ENCODE measurements at places on chromosomes 7 and 10. TPM values are rescaled to one million over a fixed set of nuclear protein-coding genes. Genes with fewer than 3 reads are reported as not detected.

SPACDR gene
- not detected for total RNA-seq

GSTO2 gene
- 18.0 TPM for total RNA-seq

AMZ1 gene
- 0.12 TPM for total RNA-seq

DNA sequence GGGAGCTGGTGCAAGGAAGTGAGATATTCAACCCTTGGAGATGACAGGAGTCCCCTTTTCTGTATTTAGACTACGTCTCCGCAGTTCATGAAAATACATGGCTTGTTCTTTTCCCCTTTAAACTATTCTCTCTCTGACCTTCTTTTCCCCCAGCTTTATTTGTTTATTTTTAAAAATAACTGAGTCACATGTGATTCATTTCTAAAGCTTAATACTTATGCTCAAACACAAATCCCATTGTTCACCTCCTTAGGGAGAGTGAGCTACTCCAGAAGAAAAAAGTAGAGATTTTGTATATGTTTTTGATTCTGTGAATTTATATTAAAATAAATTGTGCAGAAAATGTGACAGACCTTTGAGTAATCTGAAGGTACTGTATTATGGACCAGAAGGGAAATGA is 35.9 kb upstream of the FZD1 start:
- DNase-seq = no peak

DNA sequence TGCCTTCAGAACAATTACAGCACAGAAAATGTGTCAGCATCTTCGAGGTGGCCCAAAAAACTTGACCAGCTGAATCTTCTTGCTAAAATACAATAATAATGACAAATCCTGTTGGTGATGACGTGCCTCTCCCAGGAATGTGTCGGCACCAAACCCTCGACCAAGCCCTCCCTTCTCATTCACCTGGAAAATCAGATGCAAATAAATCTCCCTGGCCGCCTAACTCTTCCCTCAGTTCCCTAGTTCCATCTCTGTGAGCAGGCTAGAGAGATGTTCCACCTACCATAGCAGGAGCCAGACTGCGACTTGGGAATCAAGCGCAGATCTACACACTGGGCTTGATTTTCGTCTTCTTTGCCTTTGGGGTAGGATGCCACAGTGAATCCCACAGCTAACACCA is 4.1 kb downstream of the PRSS1 start:
- no peak for DNase-seq

DNA sequence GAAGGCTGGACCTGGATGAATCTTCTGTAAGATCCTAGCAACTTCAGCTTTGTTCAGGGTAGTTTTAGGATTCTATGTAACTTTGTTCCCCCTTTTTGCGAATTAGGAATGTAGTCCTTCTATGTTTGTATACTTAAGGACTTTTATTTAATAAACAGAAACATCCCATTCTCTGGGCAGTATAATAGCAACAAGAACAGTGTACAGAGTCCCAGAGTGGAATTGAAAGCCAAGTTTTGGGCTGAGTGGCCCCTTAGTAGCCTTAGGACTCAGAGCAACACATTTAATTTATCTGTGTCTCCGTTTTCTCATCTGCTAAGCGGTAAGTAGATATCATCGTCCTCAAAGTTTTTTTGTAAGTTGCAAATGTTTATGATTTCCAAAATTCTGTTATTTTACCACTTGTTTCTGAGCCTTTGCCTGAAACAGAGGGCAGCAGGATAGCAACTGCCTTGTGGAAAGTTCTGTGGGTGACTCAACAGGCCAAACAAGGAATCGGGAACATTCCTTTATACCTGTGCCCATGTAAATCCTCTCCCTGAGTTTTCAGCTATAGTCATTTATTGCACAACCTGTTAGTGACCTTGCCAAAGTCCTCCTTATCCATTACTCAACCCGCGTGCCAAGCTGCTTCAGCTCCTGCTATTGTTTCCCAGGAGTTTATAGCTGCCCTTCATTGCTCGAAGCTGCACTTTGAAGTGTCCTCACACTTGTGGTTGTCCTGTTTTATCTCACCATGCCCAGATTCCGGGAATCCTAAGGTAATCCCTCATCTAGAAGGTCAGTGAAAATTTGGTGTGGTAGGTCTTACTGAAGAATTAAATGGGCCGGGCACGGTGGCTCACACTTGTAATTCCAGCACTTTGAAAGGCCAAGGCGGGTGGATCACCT is 199.1 kb upstream of the AHR start:
- DNase-seq = no peak

GRCh38 chr10:70668454-70668970 is 3.8 kb upstream of the ADAMTS14 start:
- DNase-seq = no peak

DNA sequence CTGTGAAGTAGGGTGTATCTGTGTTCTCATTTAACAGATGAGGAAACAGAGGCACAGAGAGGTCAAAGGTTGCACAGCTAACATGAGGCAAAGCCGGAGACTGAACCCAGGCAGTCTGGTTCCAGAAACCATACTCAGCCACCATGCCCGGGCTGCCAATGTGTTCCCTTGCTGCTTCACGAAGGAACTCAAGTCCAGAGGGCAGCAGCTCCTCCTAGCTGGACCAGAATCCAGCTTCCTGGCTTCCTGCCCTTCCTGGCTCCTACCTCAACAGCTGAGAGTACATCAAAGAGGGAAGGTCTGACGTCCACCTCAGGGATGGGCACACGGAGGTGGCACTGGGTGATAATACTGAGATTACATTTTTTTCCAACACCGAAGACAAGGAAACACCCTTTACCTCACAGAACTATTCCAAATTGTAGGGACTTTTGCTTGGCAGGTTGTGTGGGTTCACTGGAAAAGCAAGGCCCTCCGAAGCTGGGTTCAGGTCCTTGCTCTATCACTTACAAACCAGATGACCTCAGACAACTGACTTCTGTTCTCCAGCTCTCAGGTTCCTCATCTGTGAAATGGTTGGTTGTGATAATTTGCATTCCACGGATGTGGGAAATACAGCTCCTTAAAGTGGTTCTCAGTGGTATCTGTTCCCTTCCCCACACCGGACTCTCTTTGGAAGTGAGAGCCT is 154.1 kb upstream of the ZMIZ1 start:
- DNase-seq = no peak

GRCh38 chr10:58545427-58545826 is 32.8 kb downstream of the BICC1 start:
- no peak for DNase-seq

GRCh38 chr7:23713285-23714149 is 3.5 kb downstream of the STK31 start:
- DNase-seq = no peak

Measured in esophagus squamous epithelium (tissue), 5 donors.